ENCODE measurements at places on chromosomes 13 and 19.

DNA sequence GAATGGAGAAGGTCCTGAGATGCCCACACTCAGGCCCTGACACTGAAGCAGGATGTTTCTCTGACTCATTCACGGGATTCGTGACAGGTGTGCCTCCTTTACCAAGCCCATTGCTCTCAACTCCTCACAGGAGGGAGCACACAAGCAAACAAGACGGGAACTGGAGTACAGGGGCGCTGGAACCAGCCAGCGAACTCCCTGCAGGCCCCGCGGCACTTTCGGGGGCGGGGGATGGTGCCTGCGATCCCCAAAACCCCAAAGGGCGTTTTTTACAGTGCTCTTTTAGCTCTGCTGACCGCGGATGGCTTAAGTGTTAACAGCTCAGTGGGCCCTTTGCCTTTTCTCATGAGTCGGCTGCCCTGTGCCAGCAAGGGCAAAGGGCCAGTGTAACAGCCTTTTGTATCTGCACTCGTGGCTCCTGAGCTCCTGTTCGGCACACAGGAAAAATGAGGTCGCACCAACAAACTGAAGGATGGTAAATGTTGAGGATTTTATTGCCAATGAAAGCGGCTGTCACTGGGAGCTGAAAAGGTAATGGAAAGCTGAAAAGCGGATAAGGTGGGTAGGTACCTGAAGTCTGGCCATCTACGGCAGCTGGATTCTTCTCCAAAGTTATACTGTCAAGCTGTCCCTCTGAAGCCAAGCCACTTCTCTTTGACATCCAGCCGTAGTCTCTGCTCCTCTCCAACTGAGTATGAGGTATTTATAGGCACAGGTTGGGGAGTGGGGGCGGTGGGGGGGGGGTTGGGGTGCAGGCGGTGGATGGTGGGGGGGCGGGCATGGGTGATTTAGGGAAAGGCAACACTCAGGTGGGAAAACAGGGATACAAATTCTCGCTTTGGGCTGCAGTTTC is 65.0 kb upstream of the TRPC4 start:
- no peak for DNase-seq

DNA sequence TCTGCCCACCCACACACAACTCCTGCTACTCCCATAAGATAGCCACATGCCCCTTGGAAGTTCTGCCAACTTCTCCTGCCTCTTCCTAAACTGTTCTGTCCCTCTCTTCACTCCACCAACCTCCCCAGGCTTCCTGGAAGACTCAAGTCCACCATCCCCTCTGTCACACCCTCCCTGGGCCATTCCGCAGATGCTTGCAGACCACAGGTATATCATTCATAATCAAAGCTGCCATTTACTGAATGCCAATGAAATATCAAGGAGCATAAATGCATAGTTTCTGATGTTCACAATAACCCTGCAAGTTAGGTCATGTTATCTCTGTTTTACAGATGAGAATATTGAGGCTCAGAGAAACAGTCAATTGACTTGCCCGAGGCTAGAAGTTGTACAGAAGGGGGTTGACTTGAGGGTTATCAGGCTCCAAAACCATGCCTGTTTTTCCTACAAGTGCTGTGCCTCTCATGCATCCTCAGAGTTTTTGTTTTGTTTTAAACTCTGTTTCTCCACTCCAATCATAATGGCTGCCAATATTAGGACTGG is 135.6 kb downstream of the SLC7A1 start:
- no peak for DNase-seq

DNA sequence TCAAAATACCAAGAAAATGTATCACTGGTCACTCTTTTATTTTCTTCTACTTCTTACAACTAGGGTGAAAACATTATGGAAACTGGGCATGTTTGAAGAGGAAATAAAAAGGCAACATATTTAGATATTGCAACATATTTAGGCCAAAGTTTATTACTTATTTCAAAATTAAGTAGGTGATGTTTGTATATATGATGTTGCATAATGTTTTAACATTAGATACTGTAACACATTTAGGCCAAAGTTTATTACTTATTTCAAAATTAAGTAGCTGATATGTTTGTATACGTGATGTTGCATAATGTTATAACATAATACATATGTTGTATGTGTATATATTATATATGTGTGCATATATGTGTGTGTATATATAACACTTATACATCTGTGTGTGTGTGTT is 451.3 kb downstream of the LIG4 start:
- peak; percentile 39 for DNase-seq

DNA sequence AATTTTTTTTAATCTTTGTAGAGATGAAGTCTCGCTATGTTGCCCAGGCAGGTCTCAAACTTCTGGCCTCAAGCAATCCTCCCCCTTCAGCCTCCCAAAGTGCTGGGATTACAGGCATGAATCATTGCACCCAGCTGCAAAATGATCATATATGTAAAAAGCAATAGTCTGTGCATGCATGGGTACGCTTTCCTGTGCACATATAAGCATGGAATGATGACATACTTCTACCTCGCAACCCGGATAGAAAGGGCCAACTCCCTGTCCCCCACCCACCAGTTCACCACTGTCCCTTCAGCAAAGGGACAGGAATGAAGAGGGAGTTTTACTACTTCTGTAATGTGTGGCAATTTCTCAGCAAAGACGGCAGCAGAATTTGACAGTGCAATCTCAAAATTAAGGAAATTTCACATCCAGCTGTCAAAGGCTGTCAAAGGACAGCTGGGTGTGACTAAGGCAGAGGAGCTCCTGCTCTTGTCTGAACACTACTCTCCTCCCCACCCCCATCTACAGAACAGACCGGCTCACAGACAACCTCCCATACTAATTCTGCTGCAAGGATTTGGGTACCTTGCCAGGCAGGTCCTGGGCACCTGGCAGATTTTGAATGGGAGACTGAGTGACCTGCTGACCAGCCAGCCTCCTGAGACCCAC is 95.6 kb downstream of the TSHZ3 start:
- DNase-seq = no peak

DNA sequence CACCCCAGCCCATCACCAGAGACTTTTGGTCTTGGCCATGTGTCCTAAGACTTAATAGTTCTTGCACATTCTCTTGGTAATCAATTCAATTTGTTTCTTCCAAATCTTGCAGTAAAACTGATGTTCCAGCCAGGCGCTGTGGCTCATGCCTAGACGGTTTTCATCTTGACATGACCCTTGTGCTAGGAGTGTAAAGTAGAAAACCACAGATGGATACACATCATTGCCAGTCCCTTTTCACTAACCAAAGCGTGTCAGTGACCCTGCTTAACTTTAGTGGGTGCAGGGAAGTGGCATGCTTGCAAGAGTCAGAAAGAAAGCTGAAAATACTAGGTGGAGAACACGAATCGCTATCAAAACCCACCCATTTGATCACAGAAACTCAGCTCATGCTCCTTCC is 18.0 kb upstream of the CD70 start:
- no peak for DNase-seq

DNA sequence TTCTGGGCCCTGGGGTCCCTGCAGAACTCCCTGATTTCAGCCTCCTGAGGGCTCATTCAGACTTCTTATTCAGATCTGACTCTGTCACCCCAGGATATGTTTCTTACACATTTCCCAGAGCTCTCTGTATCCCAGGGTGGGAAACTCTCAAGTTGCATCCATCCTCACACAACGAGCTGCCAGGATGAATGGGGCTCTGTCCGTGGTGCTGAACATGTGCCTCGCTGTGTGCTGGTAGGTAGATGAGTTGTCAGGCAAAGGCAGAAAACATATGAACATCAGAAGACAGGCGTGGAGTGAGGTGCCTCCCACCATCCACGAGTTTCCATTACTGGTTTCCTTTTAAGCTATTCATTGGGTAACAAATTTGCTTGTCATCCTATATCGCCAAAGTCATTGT is 11.4 kb upstream of the IGFL1 start:
- DNase-seq = peak; percentile 35

DNA sequence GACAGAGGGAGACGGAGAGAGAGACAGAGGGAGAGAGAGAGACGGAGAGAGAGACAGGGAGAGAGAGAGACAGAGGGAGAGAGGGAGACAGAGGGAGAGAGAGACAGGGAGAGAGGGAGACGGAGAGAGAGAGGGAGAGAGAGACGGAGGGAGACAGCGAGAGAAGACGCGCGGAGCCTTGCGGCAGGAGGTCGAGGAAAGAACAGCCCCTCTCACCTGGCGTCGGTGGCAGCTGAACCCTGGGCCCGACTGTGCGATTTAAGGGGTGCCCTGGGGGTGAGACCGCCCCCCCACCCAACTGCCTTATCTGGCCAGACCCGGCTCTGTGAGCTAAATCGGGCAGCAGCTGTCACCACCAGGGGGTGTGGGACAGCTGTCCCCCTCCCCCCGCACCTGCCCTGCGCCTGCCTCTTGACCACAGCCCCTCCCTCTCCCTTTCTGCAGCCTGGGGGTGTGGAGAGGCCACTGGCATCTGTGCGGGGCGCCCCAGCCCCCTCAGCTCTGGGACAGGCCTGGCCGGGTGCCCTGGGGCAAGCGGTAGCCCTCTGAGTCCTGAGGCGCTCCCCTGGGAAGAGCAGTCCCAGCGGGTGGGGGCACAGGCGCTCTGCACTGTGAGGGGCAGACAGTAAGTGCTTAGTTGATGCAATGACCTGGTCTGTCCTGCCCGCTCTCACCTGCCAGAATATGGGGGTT is 10.8 kb downstream of the JOSD2 start:
- DNase-seq = no peak

DNA sequence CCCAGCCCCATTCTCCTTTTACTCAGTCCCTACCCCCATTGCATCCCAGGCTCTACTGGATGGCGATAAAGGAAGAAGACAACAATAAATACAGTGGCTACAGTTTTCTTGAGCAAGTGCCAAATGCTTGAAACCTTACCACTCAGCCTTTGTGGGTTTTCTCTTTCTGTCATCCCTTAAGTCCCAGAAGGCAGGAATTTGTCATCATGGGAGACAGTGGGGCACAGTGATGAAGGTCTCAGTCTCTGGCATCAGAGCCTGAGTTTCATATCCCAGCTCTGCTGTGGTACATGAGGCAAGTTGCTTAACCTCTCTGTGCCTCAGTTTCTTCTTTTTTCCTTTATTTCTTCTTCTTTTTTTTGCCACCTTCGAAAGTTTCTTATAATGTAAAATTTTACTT is 5.1 kb upstream of the COMP start:
- DNase-seq = no peak

GRCh38 chr13:99985886-99986527 is 4.4 kb downstream of the ZIC2 start:
- DNase-seq = no peak

DNA sequence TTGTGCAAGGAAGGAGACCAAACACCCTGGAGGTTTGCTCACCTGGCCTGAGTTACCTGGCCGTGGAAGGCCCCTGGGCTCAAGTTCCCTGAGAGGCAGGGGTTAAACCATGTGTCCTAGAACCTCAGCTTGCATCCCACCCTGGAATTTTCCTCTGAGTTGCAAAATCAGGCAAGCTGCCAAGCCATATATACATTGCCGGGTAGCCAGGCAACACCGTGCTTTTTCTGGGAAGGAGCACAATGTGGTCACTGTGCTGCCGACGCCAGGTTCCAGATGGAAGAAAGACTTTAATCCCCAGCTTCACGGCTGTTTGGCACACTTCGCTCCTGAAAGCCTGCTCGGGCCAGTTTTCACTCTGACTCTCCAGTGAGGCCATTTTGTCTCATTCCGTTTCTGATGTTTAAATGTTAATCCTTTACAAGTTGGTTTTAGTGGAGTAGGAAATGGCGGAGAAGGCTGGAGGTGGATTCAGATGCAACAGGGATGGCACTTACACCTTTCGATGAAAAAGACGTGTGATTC is 60.1 kb upstream of the PEG3 start:
- DNase-seq = peak; percentile 59

DNA sequence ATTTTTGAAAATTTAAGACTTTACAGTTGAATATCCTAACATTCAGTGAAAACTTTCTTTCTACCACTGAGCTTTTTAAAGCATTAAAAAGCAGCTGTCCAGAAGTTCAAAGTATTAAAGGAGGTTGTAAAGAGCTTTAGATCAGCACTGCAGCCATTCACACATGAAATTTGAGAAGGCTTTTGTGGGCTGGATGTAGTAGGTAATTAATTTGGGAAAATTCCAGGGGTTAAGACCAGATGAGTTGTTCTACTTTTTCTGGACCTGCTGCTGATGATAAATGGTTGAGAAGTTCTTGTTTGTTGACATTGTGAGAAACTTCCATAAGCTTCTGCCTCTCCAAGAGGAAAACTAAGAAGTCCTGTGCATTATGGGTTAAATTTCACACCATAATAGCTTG is 1779.6 kb upstream of the PRR20A start:
- DNase-seq = no peak

GRCh38 chr19:944171-944567 is 18.3 kb downstream of the ARID3A start:
- peak; percentile 96 for DNase-seq

GRCh38 chr13:29583073-29583785 is 12.3 kb downstream of the SLC7A1 start:
- DNase-seq = peak; percentile 34

DNA sequence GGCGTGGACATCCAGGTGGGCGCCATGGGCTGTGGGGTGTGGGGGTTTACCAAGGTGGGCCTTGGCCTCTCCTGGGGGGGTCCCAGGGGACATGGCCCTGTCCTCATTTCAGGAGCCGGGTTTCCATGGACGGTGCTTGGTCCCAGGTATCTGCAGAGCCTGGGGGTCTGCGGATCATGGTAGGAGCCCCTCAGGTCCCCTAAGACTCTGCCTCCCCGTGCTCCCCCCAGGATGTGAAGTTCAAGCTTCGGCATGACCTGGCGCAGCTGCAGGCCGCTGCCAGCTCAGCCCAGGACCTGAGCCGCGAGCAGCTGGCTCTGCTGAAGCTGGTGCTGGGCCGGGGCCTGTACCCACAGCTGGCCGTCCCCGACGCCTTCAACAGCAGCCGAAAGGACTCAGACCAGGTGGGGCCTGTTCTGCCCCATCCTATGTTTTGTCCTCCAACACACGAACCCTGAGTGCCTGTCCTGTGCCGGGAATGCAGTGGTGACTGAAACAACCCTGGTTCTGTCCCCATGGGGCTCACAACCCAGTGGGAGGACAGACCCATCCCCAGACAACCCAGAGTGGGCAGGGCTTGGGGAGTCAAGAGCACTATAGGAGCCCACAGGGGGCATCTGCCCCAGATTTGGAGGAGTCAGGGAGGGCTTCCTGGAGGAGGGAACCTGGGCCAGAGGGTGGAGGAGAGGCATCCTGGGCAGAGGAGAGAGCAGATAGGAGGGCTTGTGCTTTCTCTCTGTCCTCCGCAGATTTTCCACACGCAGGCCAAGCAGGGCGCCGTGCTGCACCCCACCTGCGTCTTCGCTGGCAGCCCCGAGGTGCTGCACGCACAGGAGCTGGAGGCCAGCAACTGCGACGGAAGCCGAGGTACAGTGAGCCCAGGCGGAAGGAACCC is 26.8 kb downstream of the DHX34 start:
- no peak for DNase-seq
